Vagina (tissue), 2 donors: ENCODE measurements at places on chromosomes 11 and 22. TPM values are rescaled to one million over a fixed set of nuclear protein-coding genes. Genes with fewer than 3 reads are reported as not detected.

GRCh38 chr11:113192121-113192925, 122.1 kb upstream of the TTC12 start:
- DNase-seq = no peak
- H3K27ac ChIP-seq = peak overlapping the region; percentile 65

- no peaks in the 10 kb centered on the region for H3K27me3 ChIP-seq
- peak overlapping the region; percentile 88 for H3K27ac ChIP-seq
- peaks cover 22% of the 10 kb centered on the region for H3K36me3 ChIP-seq
- H3K4me1 ChIP-seq = peaks cover 94% of the 10 kb centered on the region
Measured at GRCh38 chr22:21942407-21943343, 10.0 kb downstream of the PPM1F start.

DNA sequence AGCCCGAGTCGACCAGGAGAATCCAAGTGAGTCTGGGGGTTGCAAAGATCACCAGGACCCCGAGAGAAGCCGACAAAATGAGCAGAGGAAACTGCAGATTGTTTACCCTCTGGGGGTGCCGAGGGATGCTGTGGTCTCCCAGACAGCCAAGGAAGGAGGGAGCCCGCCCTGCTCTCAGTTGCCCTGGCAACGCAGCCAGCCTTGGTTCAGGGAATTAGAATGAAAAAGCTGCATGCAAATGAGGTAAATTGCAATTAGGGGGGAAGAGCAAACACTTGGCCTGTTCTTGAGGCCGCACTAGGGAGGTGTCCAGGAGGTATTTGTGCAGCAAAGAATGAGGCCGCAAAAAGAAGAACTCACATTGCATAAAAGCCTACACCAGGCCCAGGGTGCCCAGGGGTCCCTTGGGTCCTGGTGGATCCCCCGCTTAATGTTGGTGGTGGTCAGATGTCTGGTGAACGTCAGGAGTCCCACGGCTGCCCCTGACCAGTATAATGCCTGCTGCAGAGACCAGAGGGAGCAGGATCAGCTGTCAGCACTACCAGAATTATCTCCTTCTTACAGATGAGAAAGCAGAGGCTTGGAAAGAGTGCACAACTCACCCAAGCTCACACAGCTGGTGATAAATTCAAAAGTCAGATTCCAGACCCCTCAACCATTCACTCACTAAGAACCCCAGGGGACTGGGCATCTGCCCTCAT, 40.3 kb upstream of the ATXN10 start:
- H3K27ac ChIP-seq = no peak overlapping the region
- H3K4me3 ChIP-seq = no peak overlapping the region
- no peaks in the 10 kb centered on the region for H3K4me1 ChIP-seq
- DNase-seq = no peak
- no peaks in the 10 kb centered on the region for H3K27me3 ChIP-seq

DNA sequence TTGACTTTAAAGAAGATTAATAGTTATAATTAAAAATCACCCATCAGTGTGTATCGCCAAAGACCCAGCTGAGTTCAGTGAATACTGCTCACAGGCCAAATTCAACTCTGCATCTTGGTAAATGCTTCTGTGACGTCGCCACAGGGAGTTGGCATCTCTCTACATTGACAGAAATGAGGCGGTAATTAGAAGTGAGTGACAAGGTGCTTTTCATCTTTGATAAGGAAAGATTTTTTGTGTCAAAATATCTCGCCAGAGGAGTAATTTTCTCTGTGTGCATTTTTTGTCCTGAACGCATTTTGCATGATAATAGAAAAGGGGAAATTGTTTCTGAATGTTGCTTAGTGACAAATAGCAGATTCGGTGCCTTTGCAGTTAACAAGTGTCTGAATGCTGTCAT, 345.8 kb downstream of the CNTN5 start:
- no peaks in the 10 kb centered on the region for H3K36me3 ChIP-seq
- no peak overlapping the region for H3K27ac ChIP-seq
- H3K27me3 ChIP-seq = no peaks in the 10 kb centered on the region
- no peaks in the 10 kb centered on the region for H3K4me1 ChIP-seq

Gene TIMP3
- 262 TPM for total RNA-seq

- no peaks in the 10 kb centered on the region for H3K4me1 ChIP-seq
- H3K27me3 ChIP-seq = no peaks in the 10 kb centered on the region
- DNase-seq = no peak
Measured at GRCh38 chr11:17640493-17641164, 78.7 kb upstream of the MYOD1 start.

GRCh38 chr11:119055901-119056300, 1.1 kb downstream of the HYOU1 start:
- no peaks in the 10 kb centered on the region for H3K27me3 ChIP-seq
- peaks cover 28% of the 10 kb centered on the region for H3K4me1 ChIP-seq
- H3K27ac ChIP-seq = no peak overlapping the region
- peak overlapping the region; percentile 83 for H3K4me3 ChIP-seq
- no peak for DNase-seq
- peaks cover 42% of the 10 kb centered on the region for H3K36me3 ChIP-seq

GRCh38 chr11:125085301-125086081, 22.4 kb downstream of the SLC37A2 start:
- no peaks in the 10 kb centered on the region for H3K27me3 ChIP-seq
- peak; percentile 82 for DNase-seq
- no peak overlapping the region for H3K27ac ChIP-seq
- H3K4me3 ChIP-seq = no peak overlapping the region

DNA sequence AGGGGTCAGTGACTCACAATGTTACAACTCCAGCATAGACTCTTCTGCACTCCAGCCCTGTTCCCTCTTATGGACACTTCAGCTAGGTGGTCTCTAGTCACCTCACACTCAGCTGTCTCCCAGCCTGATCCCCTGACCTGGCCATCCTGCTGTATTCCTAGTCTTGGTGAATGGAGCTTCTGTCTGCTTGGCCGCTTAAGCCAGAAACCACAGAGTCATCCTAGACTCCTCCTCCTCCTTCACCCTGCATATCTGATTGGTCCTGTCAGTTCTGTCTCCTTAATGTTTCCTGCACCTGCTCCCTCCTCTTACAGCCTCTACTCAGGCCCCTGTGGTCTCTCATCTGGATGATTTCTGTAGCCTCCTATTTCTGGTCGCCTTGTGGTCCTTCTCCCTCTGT, 144.9 kb downstream of the HIPK3 start:
- H3K4me3 ChIP-seq = no peak overlapping the region
- no peak for DNase-seq
- no peak overlapping the region for H3K27ac ChIP-seq
- H3K36me3 ChIP-seq = no peaks in the 10 kb centered on the region

DNA sequence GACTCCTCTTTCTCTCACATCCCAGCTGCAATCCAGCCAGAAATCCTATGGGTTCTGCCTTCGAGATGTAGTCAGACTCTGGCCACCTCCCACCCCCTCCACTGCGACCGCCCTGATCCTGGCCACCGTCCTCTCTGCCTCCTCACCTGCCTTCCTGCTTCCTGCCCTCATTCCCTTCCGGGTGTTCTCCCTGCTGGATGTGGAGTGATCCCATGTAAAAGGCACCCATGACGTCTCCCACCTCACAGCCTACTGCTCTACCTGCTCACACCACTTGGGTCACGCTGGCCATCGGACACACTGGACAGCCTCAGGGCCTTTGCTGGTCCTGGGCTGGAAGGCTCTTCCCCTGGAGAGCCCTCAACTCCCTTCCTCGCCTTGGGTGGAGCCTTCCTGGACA, 33.7 kb upstream of the CD5 start:
- H3K4me1 ChIP-seq = no peaks in the 10 kb centered on the region
- no peak overlapping the region for H3K27ac ChIP-seq
- H3K4me3 ChIP-seq = no peak overlapping the region
- no peak for DNase-seq
- H3K36me3 ChIP-seq = no peaks in the 10 kb centered on the region
- no peaks in the 10 kb centered on the region for H3K27me3 ChIP-seq

DNA sequence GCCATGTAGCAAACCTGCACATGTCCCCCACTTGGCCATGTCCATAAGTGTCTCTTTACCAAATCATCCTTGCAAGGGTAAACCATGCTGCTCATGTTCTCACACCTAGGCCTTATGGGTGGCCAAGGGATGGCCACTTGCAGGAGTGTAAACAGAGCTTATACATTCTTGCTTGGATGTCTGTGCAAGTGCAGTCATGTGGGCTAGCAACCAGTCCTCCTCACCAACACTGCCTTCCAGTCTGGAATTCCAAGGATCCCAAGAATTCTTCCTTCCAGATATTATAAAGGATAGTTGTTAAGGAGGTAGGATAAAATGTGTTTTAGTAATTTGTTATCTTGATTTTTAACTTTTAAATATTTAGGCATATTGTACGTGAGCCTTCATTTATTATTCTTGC, 47.8 kb upstream of the OR5P2 start:
- H3K4me1 ChIP-seq = no peaks in the 10 kb centered on the region
- H3K4me3 ChIP-seq = no peak overlapping the region
- H3K27me3 ChIP-seq = no peaks in the 10 kb centered on the region
- DNase-seq = no peak
- no peaks in the 10 kb centered on the region for H3K36me3 ChIP-seq

Gene PDGFB
- 4.7 TPM for total RNA-seq

DNA sequence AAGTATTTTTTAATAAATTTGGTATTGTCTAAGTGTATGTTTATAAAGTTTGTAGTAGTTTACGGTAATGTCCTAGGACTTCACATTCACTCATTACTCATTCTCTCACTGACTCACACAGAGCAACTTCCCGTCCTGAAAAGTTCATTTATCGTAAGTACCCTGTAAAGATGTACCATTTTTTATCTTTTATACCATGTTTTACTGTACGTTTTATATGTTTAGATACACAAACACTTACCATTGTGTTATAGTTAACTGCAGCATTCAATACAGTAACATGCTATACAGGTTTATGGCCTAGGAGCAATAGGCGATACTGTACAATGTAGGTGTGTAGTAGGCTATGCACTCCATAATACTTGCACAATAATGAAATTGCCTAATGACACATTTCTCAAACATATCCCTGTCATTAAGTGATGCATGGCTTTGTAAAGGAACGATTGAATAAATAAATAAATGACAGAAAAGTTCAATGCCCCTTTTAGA, 12.5 kb upstream of the CARD18 start:
- H3K4me1 ChIP-seq = no peaks in the 10 kb centered on the region
- H3K27me3 ChIP-seq = no peaks in the 10 kb centered on the region
- H3K36me3 ChIP-seq = no peaks in the 10 kb centered on the region
- no peak overlapping the region for H3K4me3 ChIP-seq
- H3K27ac ChIP-seq = no peak overlapping the region

Gene SLC22A9
- total RNA-seq = not detected

DNA sequence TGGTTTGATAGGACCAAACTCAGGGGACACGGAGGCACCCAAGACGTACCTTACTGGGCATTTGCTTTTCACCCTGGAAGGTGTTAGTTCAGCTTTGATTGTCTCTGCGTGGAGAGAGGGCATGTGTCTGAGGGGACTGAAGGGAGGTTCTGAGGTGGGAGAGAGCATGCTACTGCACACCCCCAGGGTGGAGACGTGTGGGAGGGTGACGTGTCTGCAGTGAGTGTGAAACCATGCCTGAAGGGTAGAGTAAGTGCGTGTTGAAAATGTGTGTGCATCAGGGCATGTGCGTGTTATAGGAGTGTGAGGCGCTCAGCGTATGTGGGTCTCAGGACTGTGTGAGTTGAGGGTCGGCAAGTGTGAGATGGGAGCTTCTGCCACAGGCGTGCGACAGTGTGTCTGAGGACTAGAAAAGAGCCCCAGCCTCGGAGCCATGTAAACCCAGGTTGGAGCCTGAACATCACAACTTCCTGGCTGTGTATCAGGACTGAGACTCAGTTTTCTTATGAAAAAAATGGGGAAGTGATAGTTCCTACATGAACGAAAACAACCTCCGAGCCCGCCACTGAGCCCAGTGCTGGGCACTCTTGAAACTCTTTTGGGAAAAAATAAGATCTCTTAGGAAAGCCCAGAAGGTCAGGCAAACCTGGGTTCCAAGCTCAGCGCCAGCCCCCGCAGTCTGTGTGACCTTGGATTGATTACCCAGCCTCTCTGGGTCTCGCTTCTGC, 11.8 kb upstream of the KCNJ11 start:
- H3K27me3 ChIP-seq = no peaks in the 10 kb centered on the region
- H3K36me3 ChIP-seq = no peaks in the 10 kb centered on the region
- H3K4me3 ChIP-seq = no peak overlapping the region
- no peak for DNase-seq
- H3K4me1 ChIP-seq = peaks cover 2% of the 10 kb centered on the region

- no peaks in the 10 kb centered on the region for H3K4me1 ChIP-seq
- H3K4me3 ChIP-seq = no peak overlapping the region
- no peaks in the 10 kb centered on the region for H3K27me3 ChIP-seq
- no peaks in the 10 kb centered on the region for H3K36me3 ChIP-seq
Measured at GRCh38 chr11:8325591-8326304, 62.1 kb upstream of the LMO1 start.

GRCh38 chr11:35214792-35215193, 75.8 kb downstream of the CD44 start:
- H3K36me3 ChIP-seq = no peaks in the 10 kb centered on the region
- H3K4me3 ChIP-seq = no peak overlapping the region
- H3K27ac ChIP-seq = peak overlapping the region; percentile 31
- H3K27me3 ChIP-seq = no peaks in the 10 kb centered on the region

Gene PKNOX2
- 3.4 TPM for total RNA-seq

GRCh38 chr22:44014241-44014640, 9.9 kb upstream of the PARVB start:
- no peak overlapping the region for H3K4me3 ChIP-seq
- H3K27me3 ChIP-seq = no peaks in the 10 kb centered on the region
- no peaks in the 10 kb centered on the region for H3K4me1 ChIP-seq

Gene PIK3C2A
- total RNA-seq = 52.1 TPM

DNA sequence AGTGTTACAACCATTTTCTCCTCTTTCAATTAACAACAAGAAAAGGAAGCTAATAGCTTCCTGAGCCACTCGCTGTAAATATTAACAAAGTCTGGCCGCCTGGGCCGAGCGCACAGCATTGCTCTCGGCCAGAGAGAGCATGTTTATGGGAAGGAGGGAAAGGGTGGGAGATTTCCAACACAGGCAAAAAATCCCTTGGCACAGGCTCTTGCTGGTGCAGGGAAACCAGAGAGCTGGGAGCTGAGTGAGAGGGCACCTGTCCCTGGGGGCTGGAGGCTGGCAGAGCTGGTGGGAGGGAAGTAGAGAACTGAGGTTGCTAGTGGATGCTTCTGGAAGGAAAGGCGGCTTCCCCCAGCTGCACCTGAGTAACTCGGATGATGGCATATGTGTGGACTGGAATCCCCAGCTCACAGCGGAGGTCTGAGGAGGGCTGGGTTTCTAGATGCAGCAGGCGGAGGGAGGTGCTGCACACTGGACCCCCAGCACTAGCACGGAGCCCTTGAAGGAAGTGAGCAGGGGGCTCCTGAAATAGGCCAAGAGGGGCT, 59.6 kb downstream of the FLRT1 start:
- H3K36me3 ChIP-seq = no peaks in the 10 kb centered on the region
- no peaks in the 10 kb centered on the region for H3K27me3 ChIP-seq
- no peak overlapping the region for H3K4me3 ChIP-seq
- DNase-seq = no peak
- H3K27ac ChIP-seq = no peak overlapping the region

GRCh38 chr11:46240371-46240770, 37.1 kb upstream of the CREB3L1 start:
- peaks cover 34% of the 10 kb centered on the region for H3K4me1 ChIP-seq
- H3K4me3 ChIP-seq = no peak overlapping the region
- DNase-seq = no peak
- H3K27ac ChIP-seq = no peak overlapping the region

Gene CFAP300
- total RNA-seq = 1.7 TPM

- no peaks in the 10 kb centered on the region for H3K4me1 ChIP-seq
- no peak for DNase-seq
- H3K27ac ChIP-seq = no peak overlapping the region
- H3K36me3 ChIP-seq = peaks cover 2% of the 10 kb centered on the region
Measured at GRCh38 chr11:36103933-36104530, 160.2 kb downstream of the LDLRAD3 start.

- no peaks in the 10 kb centered on the region for H3K27me3 ChIP-seq
- DNase-seq = no peak
- no peak overlapping the region for H3K27ac ChIP-seq
Measured at GRCh38 chr11:70255477-70256116, 14.9 kb upstream of the PPFIA1 start.

GRCh38 chr22:40204321-40205116, 26.8 kb downstream of the TNRC6B start:
- DNase-seq = no peak
- peaks cover 35% of the 10 kb centered on the region for H3K4me1 ChIP-seq
- no peak overlapping the region for H3K27ac ChIP-seq
- H3K27me3 ChIP-seq = no peaks in the 10 kb centered on the region
